Gastrocnemius medialis (tissue), 4 donors: ENCODE measurements at places on chromosomes 5 and 9. TPM values are rescaled to one million over a fixed set of nuclear protein-coding genes. Genes with fewer than 3 reads are reported as not detected.

NPR3 gene
- total RNA-seq, result 4.9 TPM

BNC2 gene
- total RNA-seq, result 75.5 TPM

LCN2 gene
- not detected for total RNA-seq

ZNF354C gene
- 2.9 TPM for total RNA-seq

PLEKHG4B gene
- total RNA-seq, result not detected

NR2F1 gene
- 0.36 TPM for total RNA-seq

UNC13B gene
- 9.7 TPM for total RNA-seq

CAVIN4 gene
- 23.9 TPM for total RNA-seq

SPATA31D4 gene
- total RNA-seq, result not detected
